ENCODE measurements at places on chromosomes 6 and 20. TPM values are rescaled to one million over a fixed set of nuclear protein-coding genes. Genes with fewer than 3 reads are reported as not detected.

DNA sequence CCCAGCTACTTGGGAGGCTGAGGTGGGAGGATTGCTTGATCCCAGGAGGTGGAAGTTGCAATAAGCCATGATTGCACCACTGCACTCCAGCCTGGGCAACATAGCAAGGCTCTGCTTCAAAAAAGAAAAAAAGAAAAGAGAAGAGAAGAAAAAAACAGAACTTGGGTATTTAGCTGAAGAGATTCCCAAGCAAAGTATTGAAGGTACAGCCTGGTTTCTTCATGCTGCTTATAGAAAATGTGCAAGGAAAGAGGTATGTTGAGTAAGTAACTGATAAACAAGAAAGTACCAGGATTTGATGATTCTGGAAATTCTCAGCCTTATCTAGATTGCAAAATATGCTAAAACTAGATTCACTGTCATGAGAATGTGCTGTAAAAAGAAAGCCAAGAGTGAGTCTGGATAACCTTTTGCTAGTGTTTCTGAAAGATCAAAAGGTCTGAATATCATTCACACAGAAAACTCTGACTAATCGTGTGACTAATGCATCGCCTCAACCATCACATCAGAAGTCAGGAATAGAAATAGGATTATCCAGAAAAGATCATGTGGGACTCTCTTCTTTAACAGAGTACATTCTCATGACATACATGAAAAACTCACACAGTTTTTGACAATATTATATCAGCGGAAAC is 32.4 kb upstream of the NOP56 start:
- no peak for DNase-seq

DNA sequence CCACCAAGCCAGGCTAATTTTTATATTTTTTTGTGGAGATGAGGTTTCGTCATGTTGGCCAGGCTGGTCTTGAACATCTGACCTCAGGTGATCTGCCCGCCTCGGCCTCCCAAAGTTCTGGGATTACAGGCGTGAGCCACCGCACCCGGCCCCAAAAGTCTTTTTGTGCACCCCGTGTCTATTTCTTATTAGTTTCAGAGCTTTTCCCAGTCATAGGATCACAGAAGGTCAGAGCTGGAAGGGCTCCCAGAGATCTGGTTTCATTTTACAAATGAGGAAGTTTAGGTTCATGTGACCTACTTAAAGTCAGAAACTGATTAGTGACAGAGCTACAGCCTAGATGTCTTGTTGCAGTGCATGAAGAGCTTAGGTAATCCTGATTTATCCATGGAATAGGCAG is 1.6 kb upstream of the OGFRL1 start:
- DNase-seq = no peak

DNA sequence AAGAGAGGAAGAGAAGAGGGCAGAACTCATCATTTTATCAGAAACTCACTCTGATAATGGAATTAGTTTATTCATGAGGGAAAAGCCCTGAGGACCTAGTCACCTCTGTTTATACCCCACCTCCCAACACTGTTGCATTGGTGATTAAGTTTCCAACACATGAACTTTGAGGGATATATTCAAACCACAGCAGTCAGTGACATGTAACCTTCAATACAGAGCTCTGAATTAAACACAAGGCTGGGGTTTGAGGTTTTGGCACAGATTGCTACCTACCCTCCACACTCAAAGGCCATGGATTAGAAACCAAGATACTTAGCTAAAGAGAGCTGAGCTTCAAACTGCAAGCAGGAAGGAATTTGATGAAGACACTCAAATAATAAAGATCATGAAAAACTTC is 48.5 kb upstream of the MOCS1 start:
- DNase-seq = no peak

Gene FAM217A
- total RNA-seq = not detected

Gene DNAH8
- not detected for total RNA-seq
